Central memory CD8-positive, alpha-beta T cell (primary cell): ENCODE measurements at places on chromosomes 7 and 10.

DNA sequence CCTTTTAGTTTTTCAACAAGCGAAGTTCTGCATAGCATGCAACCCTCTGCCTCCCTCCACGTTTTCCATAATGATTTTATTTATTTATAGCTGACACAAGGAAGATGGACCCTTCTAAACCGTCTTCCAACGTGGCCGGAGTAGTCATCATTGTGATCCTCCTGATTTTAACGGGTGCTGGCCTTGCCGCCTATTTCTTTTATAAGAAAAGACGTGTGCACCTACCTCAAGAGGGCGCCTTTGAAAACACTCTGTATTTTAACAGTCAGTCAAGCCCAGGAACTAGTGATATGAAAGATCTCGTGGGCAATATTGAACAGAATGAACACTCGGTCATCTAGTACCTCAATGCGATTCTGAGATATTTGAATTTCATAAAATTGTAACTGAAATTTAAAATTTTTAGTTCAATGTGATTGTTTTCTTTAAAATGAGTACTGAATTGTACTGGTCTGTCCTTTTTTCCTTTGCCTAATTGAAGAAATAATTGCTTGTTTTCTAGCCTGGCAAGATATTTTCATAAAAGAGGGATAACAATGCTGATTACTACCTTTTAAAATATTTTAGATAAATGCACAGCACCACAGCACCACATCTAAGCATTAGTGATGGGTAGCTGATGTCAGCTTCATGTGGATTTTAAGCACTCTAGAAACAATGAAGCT lies 41.5 kb upstream of the SLC39A12 start:
- no peak for DNase-seq

- no peak for DNase-seq
These were observed 92.5 kb upstream of the IKZF1 start for GRCh38 chr7:50212016-50212325.

DNA sequence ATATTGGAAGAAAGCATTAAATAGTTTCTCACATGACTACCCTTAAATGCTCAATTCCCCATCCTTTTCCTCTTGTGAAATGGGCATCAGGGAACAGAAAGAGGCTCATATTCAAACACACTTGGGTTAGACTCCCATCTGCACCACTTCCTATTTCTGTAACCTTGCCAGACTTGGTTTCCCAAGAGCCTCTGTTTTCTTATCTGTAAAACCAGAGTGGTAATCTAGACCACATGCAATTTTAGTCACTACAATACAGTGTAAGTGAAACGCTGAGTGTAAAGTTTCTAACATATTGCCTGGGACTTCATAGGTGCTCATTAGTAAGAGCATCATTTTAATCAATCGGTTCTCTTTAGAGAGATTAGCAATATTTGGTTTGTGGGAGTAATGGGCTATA lies 136.3 kb downstream of the SORCS1 start:
- DNase-seq: no peak

DNA sequence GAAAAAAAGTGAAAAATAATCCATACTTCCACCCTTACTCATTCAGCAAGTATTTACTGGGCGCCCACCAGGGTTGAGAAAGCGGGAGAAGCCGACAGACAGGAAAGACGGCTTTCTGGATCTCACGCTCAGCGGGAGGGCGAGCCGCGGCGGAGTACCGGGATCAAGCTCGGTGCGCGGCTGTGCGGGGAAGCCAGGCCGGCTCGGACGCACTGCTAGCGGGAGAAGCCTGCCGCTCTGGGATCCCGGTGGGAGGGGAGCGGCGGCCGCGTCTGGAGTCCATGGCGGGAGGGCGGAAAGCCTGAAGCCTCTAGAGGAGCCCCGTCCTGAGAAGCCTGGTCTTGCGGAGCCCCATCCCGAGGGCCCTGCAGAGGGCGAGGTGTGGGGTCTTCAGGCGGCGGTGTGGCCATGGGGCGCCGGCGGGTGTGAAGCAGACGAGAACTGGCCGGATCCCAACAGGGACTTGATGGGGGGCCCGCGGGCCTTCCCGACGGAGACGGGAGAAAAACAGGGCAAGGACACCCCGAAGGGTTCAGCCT lies 82.9 kb downstream of the VIPR2 start:
- DNase-seq: no peak

GRCh38 chr7:154960063-154960790 lies 42.7 kb downstream of the PAXIP1 start:
- DNase-seq: no peak

GRCh38 chr7:35038354-35038753 lies 1.1 kb upstream of the DPY19L1 start:
- no peak for DNase-seq

- no peak for DNase-seq
These were observed 2.4 kb upstream of the HMX2 start for GRCh38 chr10:123145542-123146012.

- DNase-seq: no peak
These were observed 73.2 kb downstream of the DNAJB6 start for GRCh38 chr7:157409753-157410727.

GRCh38 chr10:115023715-115024114 lies 69.5 kb upstream of the ATRNL1 start:
- no peak for DNase-seq

- no peak for DNase-seq
These were observed 110.7 kb downstream of the INHBA start for GRCh38 chr7:41592236-41592635.
